ENCODE measurements at places on chromosomes 6 and 20. TPM values are rescaled to one million over a fixed set of nuclear protein-coding genes. Genes with fewer than 3 reads are reported as not detected.

The PACSIN1 gene
- polyA plus RNA-seq, result 0.02 TPM

The RBM24 gene
- polyA plus RNA-seq, result 0.20 TPM

The MSH5 gene
- 16.0 TPM for polyA plus RNA-seq

The MMS22L gene
- polyA plus RNA-seq, result 6.3 TPM

The EBF4 gene
- polyA plus RNA-seq, result 15.9 TPM

The DACT2 gene
- not detected for polyA plus RNA-seq

The ZNF343 gene
- 11.0 TPM for polyA plus RNA-seq

The RAMACL gene
- 0.10 TPM for polyA plus RNA-seq

The C6orf15 gene
- not detected for polyA plus RNA-seq

The HLA-DRA gene
- polyA plus RNA-seq, result not detected

The LST1 gene
- not detected for polyA plus RNA-seq

The PCSK2 gene
- polyA plus RNA-seq, result not detected

The PRDM13 gene
- polyA plus RNA-seq, result 0.02 TPM

The HDGFL1 gene
- polyA plus RNA-seq, result not detected

The DNPH1 gene
- polyA plus RNA-seq, result 287 TPM

The TMC2 gene
- not detected for polyA plus RNA-seq

The SLC17A4 gene
- not detected for polyA plus RNA-seq

The GPLD1 gene
- 1.5 TPM for polyA plus RNA-seq

The SLC16A10 gene
- 0.12 TPM for polyA plus RNA-seq

The ISM1 gene
- polyA plus RNA-seq, result not detected

The OPRL1 gene
- polyA plus RNA-seq, result 1.7 TPM

The CST2 gene
- polyA plus RNA-seq, result not detected

The DSP gene
- polyA plus RNA-seq, result 0.02 TPM

The PNPLA1 gene
- polyA plus RNA-seq, result not detected

Measured in SK-N-SH (cell line).